Pulmonary artery endothelial cell (primary cell): ENCODE measurements at places on chromosomes 16 and 17. TPM values are rescaled to one million over a fixed set of nuclear protein-coding genes. Genes with fewer than 3 reads are reported as not detected.

- DNase-seq: no peak
Observed at GRCh38 chr16:10851512-10851911, 25.5 kb upstream of the CIITA start.

- no peak for DNase-seq
Observed at GRCh38 chr17:77212081-77212832, 71.5 kb downstream of the SEC14L1 start.

Gene TNFRSF17
- not detected in 2 replicates for total RNA-seq

DNA sequence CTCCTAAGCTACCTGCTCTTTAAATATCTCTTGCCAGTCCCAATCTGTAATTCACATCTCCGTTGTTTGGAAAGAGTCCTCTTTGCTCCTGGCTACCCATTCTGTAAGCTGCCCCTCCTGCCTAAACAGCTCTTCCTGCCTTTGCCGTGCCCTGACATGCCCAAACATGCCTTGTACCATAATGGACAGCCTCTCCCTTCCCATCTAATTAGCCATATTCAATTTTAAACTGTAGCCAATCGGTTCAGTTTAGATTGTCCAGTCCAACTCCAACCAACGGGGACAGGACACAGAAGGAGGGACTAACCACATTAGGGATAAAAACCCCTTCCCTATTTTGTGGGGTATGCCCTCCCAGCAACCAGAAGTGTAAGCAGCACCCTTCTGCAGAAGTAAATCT lies 30.6 kb upstream of the CLEC3A start:
- DNase-seq: no peak

- DNase-seq: no peak
Observed at GRCh38 chr17:60545465-60546191, 19.6 kb upstream of the APPBP2 start.

GRCh38 chr16:3045758-3046640 lies at the start of gene MMP25:
Gene MMP25 (plus strand): TSS chr16:3046561. CDS start chr16:3046918, 357 bp downstream.
- DNase-seq: no peak

Gene GNAO1
- total RNA-seq: not detected in 2 replicates

DNA sequence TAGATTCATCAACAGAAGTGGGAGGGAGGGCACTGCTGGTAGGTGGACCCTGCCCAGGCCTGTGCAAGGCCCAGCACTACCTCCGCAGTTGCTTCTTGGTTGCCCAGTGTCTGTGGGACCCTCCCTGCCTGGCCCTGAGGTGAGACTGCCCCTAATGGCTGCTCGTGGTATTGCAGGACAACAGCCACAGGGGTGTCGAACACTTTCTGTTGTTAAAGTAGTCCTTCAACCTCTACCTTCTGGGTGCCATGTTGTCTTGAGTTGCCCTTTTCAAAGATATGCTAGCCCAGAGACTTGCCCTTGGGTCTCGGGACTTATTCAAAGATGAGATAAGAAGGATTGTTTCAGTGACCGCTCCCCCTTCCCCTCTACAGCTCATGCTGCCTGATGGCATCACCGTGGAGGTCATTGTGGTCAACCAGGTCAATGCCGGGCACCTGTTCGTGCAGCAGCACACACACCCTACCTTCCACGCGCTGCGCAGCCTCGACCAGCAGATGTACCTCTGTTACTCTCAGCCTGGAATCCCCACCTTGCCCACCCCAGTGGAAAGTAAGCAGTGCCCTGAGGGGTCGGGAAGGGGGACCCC lies 29.1 kb downstream of the AKAP1 start:
- no peak for DNase-seq

Gene ARL2BP
- 92.6 and 94.5 TPM in 2 replicates for total RNA-seq

DNA sequence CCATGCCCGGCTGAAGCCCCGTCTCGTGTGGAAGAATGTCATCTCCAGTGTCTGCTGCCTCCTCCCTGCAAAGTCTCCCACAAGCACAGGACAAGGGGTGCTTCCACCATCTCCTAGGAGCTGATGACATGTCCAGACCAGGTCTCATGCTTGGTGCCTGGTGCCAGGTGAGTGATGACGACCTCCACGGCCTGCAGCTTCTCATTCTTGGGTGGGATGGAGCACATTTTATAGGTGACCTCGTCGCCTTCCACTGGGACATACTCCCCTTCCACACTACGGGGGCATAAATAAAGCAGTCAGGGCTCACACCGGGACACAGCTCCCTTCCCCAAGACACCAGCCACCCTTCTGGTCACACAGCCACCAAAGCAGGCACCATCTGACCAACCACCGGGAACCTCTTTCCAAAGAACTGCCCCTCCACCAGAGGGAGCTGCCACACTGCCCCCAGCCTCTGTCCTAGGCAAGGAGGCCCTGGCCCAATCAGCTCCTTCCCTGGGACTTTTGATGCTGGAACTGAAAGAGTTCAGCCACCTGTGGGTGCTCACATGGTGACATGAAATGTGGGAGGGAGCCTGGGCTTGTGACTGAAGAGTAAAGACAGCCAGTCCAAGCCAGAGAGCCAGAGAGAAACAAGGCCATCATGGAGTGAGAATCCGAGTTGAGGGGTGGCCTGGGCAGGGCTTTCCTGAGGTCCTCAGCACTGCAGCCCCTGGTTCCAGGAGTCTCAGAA lies 13.6 kb downstream of the CARHSP1 start:
- DNase-seq: no peak

GRCh38 chr17:30337393-30337999 lies 3.6 kb upstream of the TMIGD1 start:
- DNase-seq: no peak

DNA sequence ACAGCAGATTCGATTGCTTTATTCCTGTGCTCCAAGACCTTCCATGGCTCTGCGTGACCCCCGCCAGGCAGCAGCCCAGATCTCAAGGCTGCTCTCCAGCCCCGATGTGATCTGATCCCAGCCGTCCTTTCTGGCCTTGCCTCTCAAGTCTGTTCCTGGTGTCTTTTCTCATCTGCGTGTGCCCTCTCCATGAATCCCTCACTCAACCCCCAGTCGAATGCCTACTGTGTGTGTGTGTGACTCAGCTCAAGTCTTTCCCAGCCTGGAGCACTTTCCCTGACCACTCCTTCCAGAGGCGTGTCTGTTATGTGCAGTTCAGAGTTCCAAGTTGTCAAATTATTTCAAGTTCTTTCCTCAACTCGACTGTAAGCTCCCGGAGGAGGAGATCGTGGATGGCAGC lies 64.0 kb downstream of the MRM1 start:
- DNase-seq: no peak

GRCh38 chr17:75295201-75296158 lies 6.2 kb upstream of the SLC25A19 start:
- no peak for DNase-seq

DNA sequence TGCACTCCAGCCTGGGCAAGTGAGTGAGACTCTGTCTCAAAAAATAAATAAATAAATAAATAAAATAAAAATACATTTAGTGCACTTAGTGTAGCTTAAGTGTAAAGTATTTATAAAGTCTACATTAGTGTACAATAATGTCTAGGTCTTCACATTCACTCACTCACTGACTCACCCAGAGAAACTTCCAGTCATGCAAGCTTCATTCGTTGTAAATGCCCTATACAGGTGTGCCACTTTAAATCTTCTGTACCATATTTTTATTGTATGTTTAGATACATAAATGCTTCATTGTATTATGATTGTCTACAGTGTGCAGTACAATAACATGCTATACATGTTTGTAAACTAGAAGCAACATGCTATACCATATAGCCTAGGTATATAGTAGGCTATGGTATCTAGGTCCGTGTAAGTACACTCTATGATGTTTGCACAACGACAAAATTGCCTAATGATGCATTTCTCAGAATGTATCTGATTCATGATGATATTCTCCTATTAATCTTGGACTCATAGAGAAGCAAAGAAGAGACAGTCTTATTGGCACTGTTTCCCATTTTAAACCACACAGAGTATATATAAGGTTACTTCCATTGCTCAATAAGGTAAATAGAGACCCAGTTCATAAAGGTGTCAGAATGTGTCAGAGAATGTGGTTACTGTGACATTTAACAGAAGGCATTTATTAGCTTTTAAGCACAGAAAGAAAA lies 1314.9 kb downstream of the CDH11 start:
- no peak for DNase-seq

- no peak for DNase-seq
Observed at GRCh38 chr17:14307560-14308024, 6.7 kb downstream of the HS3ST3B1 start.

DNA sequence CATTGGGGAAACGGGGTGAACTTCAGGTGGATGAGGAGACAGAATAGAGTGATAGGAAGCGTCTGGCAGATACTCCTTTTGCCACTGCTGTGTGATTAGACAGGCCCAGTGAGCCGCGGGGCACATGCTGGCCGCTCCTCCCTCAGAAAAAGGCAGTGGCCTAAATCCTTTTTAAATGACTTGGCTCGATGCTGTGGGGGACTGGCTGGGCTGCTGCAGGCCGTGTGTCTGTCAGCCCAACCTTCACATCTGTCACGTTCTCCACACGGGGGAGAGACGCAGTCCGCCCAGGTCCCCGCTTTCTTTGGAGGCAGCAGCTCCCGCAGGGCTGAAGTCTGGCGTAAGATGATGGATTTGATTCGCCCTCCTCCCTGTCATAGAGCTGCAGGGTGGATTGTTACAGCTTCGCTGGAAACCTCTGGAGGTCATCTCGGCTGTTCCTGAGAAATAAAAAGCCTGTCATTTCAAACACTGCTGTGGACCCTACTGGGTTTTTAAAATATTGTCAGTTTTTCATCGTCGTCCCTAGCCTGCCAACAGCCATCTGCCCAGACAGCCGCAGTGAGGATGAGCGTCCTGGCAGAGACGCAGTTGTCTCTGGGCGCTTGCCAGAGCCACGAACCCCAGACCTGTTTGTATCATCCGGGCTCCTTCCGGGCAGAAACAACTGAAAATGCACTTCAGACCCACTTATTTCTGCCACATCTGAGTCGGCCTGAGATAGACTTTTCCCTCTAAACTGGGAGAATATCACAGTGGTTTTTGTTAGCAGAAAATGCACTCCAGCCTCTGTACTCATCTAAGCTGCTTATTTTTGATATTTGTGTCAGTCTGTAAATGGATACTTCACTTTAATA lies 7.0 kb upstream of the TMEM235 start:
- no peak for DNase-seq

- no peak for DNase-seq
Observed at GRCh38 chr17:12519956-12520594, 145.6 kb upstream of the MYOCD start.

DNA sequence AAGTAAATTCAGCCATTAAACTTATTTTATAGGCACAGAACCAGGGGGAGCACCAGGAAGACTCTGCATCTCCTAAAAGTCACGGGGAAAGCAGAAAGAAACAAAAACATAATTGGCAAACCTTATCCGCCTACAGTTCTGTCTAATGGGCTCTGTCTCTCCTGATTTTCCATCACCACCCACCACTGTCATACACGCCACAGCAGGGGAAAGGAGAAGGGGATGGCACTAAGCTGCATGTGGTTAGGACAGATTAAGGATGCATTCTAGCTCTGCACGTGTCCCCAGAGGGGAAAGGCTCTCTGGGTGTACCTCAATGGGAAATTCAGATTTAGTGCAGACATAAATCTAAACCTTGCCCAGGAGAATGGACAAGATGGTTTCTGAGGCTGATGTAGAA lies 359.8 kb downstream of the TMEM114 start:
- DNase-seq: no peak

Gene TOX3
- total RNA-seq: not detected in 2 replicates

Gene TBX6
- total RNA-seq: 0.07 and 0.18 TPM in 2 replicates

DNA sequence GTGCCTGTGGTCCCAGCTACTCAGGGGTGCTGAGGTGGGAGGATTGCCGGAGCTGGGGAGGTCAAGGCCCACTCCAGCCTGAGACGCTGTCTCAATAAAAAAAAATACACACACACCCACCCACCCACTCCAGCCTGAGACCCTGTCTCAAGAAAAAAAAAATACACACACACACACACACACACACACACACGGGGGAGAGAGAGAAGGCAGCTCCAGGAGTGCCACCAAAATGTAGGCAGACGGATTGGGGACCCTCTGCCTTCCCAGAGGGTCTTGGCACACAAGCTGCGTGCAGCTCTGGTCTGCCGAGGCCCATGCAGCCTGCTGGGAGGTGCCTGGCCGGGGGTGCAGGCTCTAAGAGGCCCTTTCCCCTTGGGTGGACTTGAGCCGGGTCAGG lies 5.9 kb upstream of the NUDT16L1 start:
- DNase-seq: no peak

Gene AANAT
- not detected in 2 replicates for total RNA-seq

- DNase-seq: no peak
Observed at GRCh38 chr17:74354561-74354960, 7.1 kb downstream of the BTBD17 start.

Gene MPO
- under 0.01 TPM in 1 of 2 replicates, not detected in the other for total RNA-seq

- no peak for DNase-seq
Observed at GRCh38 chr17:17043461-17044271, 1.4 kb downstream of the MPRIP start.

Gene TTYH2
- total RNA-seq: 0.79 and 1.1 TPM in 2 replicates

DNA sequence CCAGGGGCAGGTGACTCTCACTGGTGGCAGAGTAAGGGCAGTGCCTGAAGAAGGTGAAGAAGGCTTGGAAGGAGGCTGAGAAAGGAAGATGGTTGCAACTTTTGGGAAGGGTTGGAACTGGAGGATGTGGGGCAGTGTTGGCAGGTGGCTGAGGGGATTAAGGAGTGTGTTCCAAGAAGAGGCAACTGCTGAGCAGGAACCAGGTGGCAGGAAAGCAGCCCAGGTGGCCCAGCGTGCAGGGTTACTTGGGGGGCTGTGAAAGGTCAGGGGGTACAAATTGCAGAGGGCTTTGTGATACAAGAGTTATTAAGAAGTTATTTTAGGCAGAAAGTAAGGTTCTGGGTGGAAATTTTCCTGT lies 28.6 kb downstream of the WSCD1 start:
- DNase-seq: peak; percentile 47

DNA sequence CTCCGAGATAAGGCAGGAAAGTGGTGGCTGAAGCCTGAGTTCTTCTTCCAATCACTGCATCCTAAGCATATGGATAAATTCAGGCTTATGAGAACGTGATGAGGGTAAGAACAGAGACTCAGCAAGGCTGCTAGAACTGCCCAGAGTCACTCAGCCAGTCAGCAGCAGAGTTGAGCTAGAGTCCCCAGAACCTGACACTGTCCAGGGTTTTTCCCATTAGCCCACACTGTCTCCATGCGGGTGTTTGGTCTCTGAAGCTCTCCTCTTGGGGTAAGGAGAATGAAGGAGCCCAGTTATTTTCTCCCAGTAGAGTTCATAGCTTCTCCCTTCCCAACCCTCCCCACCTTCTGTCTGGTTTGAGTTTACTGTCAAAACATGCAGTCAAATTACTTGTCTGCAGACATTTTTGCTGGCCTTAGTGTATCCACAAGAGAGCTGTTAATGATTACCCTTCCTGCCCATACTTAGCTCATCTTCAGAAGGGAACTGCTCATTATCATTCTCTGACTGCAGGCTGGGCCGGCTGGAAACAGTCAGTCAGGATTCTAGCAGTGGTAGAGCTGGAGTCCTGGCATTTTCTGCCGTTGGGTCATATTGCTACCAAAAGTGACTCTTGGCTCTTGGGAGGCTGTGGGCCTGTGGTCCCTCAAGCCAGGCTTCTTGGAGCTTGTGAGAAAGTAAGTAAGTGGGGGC lies 460.0 kb downstream of the HS3ST3B1 start:
- DNase-seq: no peak

- no peak for DNase-seq
Observed at GRCh38 chr17:17698371-17698770, 17.1 kb downstream of the RAI1 start.
